ENCODE measurements at places on chromosomes 13 and 19.

DNA sequence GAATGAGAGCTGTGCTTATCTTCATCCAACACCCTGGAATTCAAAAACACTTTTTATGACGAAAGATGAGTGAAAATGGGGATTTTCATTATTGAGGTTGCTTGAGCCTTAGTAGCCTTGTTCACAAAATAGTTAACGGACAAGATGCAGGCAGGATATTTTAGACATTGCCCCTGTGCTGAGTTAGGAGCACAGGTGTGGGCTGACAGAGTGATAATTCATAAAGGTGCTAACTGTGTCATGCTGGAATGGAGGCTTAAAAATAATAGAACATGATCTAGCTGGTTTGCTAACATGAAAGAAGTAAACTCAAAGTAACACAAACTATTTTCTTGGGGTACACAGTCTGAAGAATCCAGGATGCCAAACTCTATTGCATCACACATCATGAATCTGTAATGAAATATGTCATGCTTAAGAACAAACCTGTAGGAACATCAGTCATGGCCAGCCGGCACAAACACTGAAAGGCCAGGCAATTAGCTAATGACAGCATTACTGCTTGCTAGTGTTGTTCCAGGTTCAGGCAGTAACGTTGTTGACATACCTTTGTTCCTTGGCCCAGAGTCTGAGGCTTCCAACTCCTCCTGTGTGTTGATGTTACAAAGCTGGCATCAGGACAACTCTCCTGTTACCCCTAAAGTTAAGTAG is 55.3 kb downstream of the FRY start:
- no peak for DNase-seq

- DNase-seq: no peak
These were observed 155.5 kb downstream of the PCCA start for GRCh38 chr13:100244431-100244830.

- no peak for DNase-seq
These were observed 44.0 kb downstream of the EFNB2 start for GRCh38 chr13:106491463-106491862.

DNA sequence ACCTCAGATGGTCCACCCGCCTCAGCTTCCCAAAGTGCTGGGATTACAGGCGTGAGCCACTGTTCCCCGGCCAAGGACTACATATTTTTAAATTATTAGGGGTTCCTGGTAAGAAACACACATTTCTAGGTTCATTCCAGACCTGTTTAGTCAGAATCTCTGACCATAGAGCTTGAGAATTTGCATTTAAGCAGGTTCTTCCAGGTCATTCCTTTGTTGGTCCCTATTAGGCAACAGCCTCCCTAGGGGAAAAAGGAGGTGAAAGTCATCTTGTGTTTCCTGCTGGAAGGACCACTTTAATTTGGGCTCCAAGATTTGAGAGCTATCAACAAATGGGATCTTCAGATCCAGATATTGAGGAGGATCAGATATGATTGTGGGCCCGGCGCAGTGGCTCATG is 16.3 kb downstream of the S1PR2 start:
- no peak for DNase-seq

DNA sequence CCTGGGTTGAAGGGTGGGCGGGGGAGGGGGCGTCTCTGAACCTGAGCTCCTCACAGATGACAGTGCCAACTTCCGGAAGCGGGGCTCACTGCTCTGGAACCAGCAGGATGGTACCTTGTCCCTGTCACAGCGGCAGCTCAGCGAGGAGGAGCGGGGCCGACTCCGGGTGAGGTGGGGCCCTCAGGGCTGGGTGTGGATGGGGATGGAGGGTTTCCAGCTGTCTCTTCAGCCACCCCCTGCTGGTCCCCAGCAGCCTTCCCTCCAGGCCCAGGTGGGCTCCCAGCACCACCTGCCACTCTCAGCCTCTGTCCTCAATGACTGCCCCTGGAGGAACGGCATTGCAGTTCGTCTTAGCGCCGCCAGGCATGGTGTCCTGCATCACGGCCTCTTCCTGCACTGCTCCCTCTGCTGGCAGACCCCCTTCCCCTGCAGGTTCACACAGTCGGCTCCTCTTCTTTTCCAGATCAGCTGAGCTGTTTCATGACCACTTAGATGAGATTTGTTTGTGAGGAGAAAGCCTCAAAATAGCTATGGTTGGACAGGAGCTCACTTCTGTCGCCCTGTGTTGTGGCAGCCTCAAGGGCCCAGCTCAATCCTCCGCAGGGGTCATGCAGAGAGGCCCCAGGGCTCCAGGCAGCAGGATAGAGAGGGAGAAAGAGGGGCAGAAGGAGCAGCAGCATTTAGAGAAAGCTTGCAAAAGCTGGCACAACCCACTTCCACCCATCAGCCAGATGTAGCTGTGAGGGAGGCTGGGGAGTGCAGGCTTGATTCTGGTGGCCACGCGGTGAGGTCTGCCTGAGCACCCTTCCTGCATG is 2.5 kb upstream of the GARIN5A start:
- no peak for DNase-seq

Data from activated naive CD8-positive, alpha-beta T cell treated with anti-CD3 and anti-CD28 coated beads, Interleukin-2, amount 10 ng/mL, durations not matched to agents 7 days and 5 days (primary cell).